ENCODE measurements at places on chromosomes 12 and 14. TPM values are rescaled to one million over a fixed set of nuclear protein-coding genes. Genes with fewer than 3 reads are reported as not detected.

Gene LHX5
- not detected for polyA plus RNA-seq

Gene TRMT5
- polyA plus RNA-seq, result 12.3 TPM

Gene AKAP5
- 6.9 TPM for polyA plus RNA-seq

Gene SMIM41
- 0.80 TPM for polyA plus RNA-seq

DNA sequence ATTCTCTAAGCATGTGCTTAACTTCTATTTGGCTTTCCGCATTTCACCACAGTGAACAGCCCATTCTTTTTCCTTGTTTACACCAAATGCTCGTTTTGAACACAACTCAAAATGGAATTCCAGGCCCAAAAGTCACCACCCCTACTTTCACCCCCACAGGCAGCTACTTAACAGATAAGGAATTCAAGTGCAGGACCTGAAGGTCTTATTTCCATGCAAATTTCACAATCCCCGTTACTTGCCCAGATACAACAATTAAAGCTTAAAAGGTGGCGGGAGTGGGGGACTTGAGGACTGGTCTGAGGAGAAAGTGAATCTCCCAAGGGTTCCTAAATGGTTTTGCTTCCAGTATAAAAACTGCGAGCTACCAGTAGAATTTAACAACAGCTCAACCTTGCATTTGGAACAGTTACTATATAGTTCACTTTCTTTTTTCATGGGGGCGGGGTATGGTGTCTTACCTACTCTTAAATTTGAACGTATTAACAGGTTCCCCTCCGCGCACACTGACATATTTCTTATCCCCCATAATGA lies 3.7 kb downstream of the USP44 start:
- peak overlapping the region; percentile 50 for H3K4me3 ChIP-seq
- peaks cover 14% of the 10 kb centered on the region for H3K27me3 ChIP-seq
- H3K4me1 ChIP-seq, result peaks cover 4% of the 10 kb centered on the region

DNA sequence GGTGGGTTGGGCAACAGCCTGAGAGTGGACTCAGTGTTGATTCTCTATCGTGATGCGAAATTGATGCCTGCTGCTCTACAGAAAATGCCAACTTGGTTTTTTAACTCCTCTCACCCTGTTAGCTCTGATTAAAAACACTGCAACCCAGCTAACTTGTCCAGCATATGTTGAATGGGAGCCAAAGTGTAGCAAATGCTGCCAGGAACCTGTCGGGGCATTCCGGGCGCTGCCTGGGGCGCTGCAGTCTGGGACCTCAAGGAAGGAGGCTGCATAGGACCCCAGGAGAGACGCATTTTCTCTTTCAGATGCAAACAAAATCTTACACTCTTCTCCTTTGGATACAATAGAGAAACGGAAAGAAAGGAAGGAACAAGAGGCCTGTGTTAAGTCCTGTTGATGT lies 3.9 kb downstream of the B3GNT4 start:
- DNase-seq, result no peak
- H3K4me1 ChIP-seq, result no peaks in the 10 kb centered on the region
- H3K27me3 ChIP-seq, result peaks cover 32% of the 10 kb centered on the region
- no peak overlapping the region for H3K4me3 ChIP-seq
- H3K27ac ChIP-seq, result no peak overlapping the region

DNA sequence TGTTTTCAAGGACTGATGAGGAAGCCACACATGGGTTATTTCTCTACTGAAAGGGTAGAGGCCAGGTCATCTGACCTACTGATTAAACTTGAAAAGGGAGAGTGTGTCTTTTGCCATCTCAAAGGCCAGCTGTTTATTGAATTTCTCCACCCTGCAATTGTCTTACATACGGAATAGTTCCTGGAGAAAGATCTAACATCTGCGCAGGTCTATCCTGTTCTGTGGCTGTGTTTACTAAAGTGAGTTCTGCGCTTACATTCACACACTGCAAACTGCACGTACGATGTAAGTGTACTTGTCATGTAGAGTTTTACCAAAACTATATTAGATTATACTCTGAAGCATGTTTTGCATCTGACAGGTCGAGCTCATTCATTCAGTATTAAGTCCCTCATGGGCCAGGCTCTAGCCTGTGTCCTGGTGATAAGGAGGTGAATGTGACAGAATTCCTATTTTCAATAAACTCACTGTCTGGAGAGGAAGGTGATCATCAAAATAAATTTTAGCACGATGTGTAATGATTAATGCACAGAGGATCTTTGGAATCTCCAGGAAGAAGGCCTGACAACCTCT lies 96.6 kb downstream of the PRKCH start:
- peaks cover 2% of the 10 kb centered on the region for H3K4me1 ChIP-seq
- DNase-seq, result no peak
- H3K4me3 ChIP-seq, result no peak overlapping the region

DNA sequence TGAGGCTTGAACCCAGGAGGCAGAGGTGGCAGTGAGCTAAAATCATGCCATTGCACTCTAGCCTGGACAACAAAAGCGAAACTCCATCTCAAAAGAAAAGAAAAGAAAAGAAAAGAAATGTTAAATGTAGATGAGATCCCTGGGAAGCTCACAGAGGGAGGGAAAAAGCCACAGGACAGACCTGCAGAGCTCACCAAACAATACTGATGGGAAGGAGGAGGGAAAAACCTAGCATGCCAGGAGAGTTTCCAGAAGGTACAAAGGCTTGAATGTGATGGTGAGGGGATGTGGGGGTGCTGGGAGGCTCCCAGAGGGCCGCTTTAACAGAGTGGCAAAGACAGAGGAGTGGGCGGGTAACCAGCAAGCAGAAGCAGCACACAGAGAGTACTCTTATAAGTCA lies 72.3 kb downstream of the PTPN21 start:
- no peaks in the 10 kb centered on the region for H3K4me1 ChIP-seq
- H3K27ac ChIP-seq, result no peak overlapping the region
- H3K36me3 ChIP-seq, result peaks cover 31% of the 10 kb centered on the region
- no peak overlapping the region for H3K4me3 ChIP-seq
- no peak for DNase-seq

- no peak overlapping the region for H3K27ac ChIP-seq
- peaks cover 25% of the 10 kb centered on the region for H3K27me3 ChIP-seq
- DNase-seq, result no peak
- H3K4me3 ChIP-seq, result no peak overlapping the region
These were observed 2.5 kb upstream of the DACT1 start for GRCh38 chr14:58635091-58635830.

DNA sequence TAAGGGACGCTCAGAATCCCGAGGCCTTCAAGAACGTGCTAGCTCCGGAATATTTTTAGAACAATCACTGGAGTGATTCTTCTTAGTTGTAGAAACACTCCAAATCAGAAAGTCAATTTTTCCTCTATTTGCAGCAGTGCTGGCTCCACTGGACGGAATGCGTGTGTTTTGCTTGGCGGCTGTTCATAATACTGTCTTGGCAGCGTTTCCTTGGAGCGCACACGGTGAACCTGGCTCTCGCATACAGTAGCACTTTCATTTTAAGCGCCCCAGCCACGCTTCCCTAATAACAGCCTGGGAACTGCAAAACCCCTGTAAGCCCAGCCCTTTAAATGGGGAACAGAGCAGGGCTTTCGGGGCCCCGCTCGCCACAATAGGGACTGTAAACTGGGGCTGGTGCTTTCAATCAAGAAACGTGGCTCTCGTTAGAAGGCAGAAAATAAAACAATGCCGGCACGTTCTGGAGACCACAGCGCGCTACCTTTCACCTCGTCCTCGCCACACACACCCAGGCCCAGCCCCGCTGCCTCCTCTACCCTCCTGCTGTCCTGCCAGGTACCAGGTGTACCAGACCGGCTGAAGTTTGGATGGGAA lies 79.9 kb downstream of the BCL11B start:
- no peaks in the 10 kb centered on the region for H3K4me1 ChIP-seq
- H3K27me3 ChIP-seq, result no peaks in the 10 kb centered on the region
- H3K4me3 ChIP-seq, result peak overlapping the region; percentile 38
- peak; percentile 33 for DNase-seq

DNA sequence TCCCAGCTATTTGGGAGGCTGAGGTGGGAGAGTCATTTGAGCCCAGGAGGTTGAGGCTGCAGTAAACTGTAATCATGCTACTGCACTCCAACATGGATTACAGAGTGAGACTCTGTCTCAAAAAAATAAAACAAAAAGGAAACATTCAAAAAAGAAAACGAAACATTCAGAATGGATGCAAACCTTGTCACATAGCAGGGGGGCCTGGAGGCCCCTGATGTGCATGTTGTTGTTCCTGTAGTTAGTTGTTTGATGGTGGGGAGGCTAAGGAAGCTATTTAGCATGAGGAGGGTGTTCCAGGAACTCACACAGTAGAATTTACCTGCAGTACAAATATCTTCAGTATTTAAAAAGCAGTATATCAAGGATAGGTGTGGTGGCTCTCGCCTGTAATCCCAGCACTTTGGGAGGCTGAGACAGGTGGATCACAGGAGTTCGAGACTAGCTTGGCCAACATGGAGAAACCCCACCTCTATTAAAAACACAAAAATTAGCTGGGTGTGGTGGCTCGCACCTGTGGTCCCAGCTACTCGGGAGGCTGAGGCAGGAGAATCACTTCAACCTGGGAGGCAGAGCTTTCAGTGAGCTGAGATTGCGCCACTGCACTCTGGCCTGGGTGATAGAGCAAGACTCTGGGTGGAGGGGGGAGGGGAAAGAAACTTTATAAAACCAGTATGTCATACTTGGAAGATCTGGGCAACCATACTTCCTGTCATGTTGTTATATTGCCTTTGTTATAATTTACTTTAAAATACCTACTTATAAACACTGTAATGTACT lies 17.6 kb upstream of the AEBP2 start:
- no peak overlapping the region for H3K4me3 ChIP-seq
- DNase-seq, result no peak
- H3K27ac ChIP-seq, result no peak overlapping the region
- H3K27me3 ChIP-seq, result no peaks in the 10 kb centered on the region
- H3K36me3 ChIP-seq, result no peaks in the 10 kb centered on the region

GRCh38 chr14:75457648-75458165 lies 29.9 kb downstream of the JDP2 start:
- H3K27ac ChIP-seq, result no peak overlapping the region
- H3K4me1 ChIP-seq, result peaks cover 23% of the 10 kb centered on the region
- H3K4me3 ChIP-seq, result no peak overlapping the region
- DNase-seq, result no peak
- no peaks in the 10 kb centered on the region for H3K36me3 ChIP-seq

GRCh38 chr14:103126873-103127304 lies 3.6 kb downstream of the TNFAIP2 start:
- no peak overlapping the region for H3K27ac ChIP-seq
- H3K27me3 ChIP-seq, result peaks cover 50% of the 10 kb centered on the region
- H3K36me3 ChIP-seq, result no peaks in the 10 kb centered on the region
- peak; percentile 89 for DNase-seq

GRCh38 chr12:58138424-58138823 lies 197.1 kb downstream of the ATP23 start:
- no peak overlapping the region for H3K27ac ChIP-seq
- no peaks in the 10 kb centered on the region for H3K4me1 ChIP-seq
- DNase-seq, result no peak
- no peaks in the 10 kb centered on the region for H3K27me3 ChIP-seq
- H3K4me3 ChIP-seq, result no peak overlapping the region
- H3K36me3 ChIP-seq, result no peaks in the 10 kb centered on the region

- no peak for DNase-seq
- no peaks in the 10 kb centered on the region for H3K36me3 ChIP-seq
- H3K4me1 ChIP-seq, result no peaks in the 10 kb centered on the region
- H3K4me3 ChIP-seq, result no peak overlapping the region
- no peaks in the 10 kb centered on the region for H3K27me3 ChIP-seq
These were observed 30.4 kb upstream of the PCNX4 start for GRCh38 chr14:60061371-60061770.

GRCh38 chr14:105926373-105927095 lies 400.2 kb downstream of the TMEM121 start:
- no peak overlapping the region for H3K4me3 ChIP-seq
- no peaks in the 10 kb centered on the region for H3K36me3 ChIP-seq
- no peak overlapping the region for H3K27ac ChIP-seq
- H3K4me1 ChIP-seq, result no peaks in the 10 kb centered on the region

GRCh38 chr14:99055019-99055418 lies 217.0 kb downstream of the BCL11B start:
- no peak for DNase-seq
- H3K4me3 ChIP-seq, result no peak overlapping the region
- H3K4me1 ChIP-seq, result no peaks in the 10 kb centered on the region
- H3K27ac ChIP-seq, result no peak overlapping the region
- no peaks in the 10 kb centered on the region for H3K27me3 ChIP-seq

GRCh38 chr12:18824287-18824686 lies 86.4 kb downstream of the CAPZA3 start:
- H3K4me1 ChIP-seq, result no peaks in the 10 kb centered on the region
- DNase-seq, result no peak
- H3K36me3 ChIP-seq, result no peaks in the 10 kb centered on the region
- no peak overlapping the region for H3K4me3 ChIP-seq

DNA sequence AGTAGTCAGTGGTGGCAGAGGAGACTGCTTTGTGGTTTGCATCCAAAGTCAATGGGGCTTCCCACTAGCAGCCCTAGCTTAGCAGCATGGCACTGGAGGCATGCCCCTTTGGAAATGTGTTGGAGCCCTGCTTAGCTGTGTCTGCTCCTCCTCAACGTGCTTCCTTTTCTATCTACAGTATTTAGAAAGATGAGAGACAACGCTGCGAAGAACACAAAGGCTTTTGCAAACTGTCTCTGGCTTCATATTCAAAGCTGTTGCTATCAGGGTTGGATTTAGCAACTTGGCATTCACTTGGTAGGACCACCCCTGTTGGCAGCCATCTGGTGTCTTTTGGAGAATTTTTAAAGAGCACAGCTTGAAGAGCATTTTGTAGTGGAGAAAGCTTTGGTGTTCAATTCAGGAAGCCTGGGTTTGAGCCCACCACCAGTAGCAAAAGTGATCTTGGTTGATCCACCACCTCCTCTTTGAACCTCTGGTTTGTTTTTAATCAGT lies 82.1 kb upstream of the CCDC196 start:
- H3K27me3 ChIP-seq, result no peaks in the 10 kb centered on the region
- H3K27ac ChIP-seq, result no peak overlapping the region
- H3K36me3 ChIP-seq, result no peaks in the 10 kb centered on the region
- no peak overlapping the region for H3K4me3 ChIP-seq
- DNase-seq, result no peak
- no peaks in the 10 kb centered on the region for H3K4me1 ChIP-seq

GRCh38 chr14:54606631-54607133 lies 39.8 kb downstream of the SAMD4A start:
- H3K27ac ChIP-seq, result no peak overlapping the region
- H3K27me3 ChIP-seq, result no peaks in the 10 kb centered on the region
- H3K36me3 ChIP-seq, result no peaks in the 10 kb centered on the region
- H3K4me3 ChIP-seq, result no peak overlapping the region
- H3K4me1 ChIP-seq, result no peaks in the 10 kb centered on the region
